ENCODE measurements at places on chromosomes 16 and 17.
A peak's percentile ranks its signal among the peaks of the same experiment; 100 is the strongest.

DNA sequence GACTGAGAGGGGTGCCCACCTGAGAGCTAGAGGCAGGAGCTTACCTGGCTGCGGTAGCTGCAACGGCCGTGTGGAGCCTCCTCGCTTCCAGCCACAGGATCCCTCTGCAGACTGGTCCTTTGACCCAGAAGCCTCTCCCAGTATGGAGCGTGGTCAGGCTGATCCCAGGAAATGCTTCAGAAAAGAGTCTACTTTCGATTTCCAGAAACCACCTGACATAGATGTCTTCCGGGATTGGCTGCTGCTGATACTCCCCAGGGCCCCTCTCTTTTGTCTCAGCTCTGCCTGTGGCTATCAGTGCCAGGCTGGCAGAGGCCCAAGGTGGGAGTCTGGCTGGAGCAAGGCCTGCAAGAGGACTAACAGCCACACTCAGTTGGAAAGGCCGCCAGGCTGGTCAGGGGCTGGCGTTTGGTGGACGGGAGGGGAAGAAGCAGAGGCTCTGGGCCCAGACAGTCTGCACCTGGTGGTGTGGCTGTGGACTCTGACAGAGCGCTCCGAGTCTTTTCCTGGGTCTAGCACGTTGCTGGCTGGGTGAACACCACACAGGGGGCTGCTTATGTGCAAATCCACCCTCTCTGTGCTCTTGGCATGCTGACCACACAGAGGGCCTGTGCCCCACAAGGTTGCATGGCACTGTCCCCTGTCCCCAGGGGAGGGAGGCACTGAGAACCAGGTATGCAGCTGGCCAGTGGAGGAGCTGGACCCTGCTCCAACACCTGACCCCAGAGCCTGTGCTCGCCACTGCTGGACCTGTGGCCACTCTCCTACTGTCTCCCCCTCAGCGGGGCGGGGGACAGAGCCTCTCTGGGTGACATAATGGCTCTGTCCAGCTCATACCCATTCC lies at the start of gene LGALS3BP:
TSS of gene LGALS3BP (minus strand) at position 144 of the 844 bp plus-strand sequence. CDS start 2,732 bp downstream, outside the sequence.
- DNase-seq, result peak; percentile 85

DNA sequence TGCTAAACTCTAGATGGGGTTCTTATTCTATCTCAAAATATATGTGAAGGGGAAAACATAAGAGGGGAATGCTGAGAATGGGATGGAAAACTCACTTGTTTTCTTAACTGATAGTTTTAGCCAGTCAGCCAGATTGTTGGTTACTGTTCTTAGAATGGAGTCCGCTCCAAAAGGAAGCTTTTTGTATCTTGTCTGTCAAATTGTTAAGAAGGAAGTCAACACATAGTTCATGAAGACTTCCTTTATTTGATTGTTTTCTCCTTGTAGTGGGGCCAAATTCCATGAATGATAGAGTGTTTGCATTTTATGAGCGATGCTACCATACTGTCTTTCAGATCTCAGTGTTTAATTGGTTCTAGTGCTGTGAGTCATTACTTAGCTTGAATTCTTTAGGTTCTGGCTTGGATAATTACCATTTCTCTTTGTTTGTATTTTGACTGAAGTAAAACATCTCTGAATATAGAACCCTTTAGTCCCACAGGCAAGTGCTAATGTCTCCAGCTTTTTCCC lies 98.3 kb upstream of the GOT2 start:
- no peak for DNase-seq

DNA sequence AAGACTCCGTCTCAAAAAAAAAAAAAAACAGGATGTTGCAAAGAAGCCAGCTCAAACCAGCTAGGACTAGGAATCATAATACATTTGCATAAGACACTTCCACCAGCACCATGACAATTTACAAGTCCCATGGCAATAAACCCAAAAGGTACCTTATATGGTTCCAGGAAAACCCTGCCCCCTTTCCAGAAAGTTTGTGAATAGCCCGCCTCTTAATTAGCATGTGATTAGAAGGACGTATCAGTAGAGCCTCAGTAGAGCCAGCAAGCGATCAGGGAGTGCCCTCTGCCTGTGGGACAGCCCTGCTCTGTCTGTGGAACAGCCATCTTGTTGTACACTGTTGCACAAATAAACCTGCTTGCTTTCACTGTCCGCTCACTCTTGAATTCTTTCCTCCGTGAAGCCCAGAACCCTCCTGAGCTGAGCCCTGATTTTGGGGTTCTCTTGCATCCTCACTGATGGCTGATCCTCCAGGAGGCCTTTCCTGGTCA lies 14.0 kb downstream of the NUPR1 start:
- no peak for DNase-seq

DNA sequence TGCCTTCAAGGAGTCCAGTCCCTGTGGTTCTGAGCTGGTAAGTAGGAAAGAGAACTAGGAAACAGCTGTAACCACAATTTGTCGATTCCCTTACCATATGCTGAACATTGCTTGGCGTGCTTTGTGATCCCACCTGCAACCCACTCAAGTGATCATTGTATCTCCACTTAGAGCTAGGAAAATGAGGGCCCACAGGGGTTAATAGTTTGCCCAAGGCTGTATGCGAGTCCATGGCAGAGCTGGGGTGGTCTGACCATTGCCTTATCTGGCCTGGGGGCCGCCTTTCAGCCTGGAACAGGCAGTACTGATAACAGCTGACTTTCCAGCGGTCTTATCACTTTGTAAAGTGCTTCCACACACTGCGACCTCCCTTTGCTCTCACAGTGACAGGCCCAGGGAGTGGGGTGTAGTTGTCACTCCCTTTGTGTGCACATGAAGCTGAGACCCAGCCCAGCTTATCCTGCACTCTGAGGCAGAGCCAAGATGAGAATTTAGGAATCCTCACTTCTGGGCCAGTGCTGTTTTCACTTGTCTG lies 9.8 kb downstream of the MYL4 start:
- DNase-seq, result no peak
